ENCODE measurements at places on chromosomes 1 and 21.

- peak; percentile 24 for DNase-seq
- H3K27ac ChIP-seq, result no peak overlapping the region
- H3K4me3 ChIP-seq, result no peak overlapping the region
- H3K27me3 ChIP-seq, result no peaks in the 10 kb centered on the region
- H3K4me1 ChIP-seq, result no peaks in the 10 kb centered on the region
These were observed 419.9 kb downstream of the PTPRU start for GRCh38 chr1:29655945-29656850.

DNA sequence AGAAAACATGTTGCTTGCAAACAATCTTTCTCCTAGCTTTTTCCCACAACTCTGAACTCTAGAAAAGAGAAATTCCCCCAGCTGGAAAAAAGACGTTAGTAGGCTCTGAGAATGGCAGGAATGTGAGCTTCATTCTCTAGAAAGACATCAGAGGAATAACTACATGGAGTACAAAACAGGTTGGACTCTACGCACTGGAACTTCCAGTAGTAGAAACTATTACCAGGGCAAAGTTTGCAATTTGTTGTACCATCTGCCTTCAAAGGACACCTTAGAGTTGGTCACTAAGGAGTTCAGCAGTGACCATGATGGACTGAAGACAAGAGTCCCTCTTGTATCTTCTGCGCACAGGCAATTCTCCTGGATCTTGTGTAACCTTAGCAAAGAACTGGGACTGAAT, 60.9 kb downstream of the SLC35D1 start:
- H3K36me3 ChIP-seq, result peaks cover 17% of the 10 kb centered on the region
- no peaks in the 10 kb centered on the region for H3K27me3 ChIP-seq
- no peak overlapping the region for H3K4me3 ChIP-seq
- no peak overlapping the region for H3K27ac ChIP-seq

DNA sequence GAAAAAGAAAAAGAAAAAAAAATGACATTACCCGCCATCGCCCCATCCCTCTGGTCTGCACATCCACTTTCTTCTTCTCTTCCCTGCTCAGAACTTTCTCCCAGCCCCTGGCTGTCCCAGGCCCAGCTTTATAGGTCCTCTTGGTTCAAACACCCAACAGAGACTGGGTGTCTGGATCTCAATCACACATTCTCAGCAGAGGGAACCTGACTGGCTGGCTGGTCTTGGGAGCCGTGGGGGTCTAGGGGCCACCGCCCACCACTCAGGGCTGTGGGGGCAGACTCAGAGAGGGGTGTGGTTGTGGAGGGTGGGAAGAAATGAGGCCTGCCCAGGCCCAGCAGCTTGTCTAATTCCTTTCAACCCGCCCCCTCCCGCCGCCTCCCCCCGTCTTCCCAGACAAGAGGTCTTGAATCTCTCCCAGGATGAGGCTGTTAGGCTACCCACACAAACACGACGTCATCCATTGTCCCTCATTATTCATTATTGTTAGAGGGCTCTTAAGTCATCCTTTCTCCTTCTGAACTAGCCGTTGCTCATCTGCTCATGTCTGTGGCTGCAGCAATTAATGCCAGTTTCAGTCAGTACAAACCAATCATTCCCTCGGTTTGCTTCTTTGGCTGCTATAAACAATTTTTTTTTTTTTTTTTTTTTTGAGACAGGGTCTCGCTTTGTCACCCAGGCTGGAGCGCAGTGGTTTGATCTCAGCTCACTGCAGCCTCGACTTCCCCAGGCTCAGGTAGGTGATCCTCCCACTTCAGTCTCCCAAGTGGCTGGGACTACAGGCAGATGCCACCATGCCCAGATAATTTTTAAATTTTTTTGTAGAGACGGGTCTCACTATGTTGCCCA, 40.6 kb upstream of the CLIC4 start:
- no peak for DNase-seq
- H3K4me3 ChIP-seq, result no peak overlapping the region
- no peaks in the 10 kb centered on the region for H3K36me3 ChIP-seq
- no peaks in the 10 kb centered on the region for H3K27me3 ChIP-seq
- peaks cover 16% of the 10 kb centered on the region for H3K4me1 ChIP-seq

DNA sequence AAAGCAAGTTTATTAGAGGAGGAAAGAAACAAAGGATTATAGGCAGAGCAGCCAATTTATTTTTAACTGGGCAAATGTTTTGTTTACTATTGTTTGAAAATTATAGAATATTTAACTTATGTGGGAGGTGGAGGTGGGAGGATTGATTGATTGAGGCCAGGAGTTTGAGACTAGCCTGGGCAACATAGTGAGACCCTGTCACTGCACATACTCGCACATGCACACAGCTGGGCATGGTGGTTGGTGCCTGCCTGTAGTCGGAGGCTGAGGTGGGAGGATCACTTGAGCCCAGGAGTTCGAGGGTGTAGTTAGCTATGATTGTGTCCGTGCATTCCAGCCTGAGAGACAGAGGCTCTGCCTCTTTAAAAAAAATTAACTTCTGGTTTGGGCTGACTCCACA, 6.7 kb downstream of the MAN1A2 start:
- peaks cover 23% of the 10 kb centered on the region for H3K4me1 ChIP-seq
- DNase-seq, result no peak
- H3K27ac ChIP-seq, result no peak overlapping the region
- H3K36me3 ChIP-seq, result no peaks in the 10 kb centered on the region
- no peaks in the 10 kb centered on the region for H3K27me3 ChIP-seq
- no peak overlapping the region for H3K4me3 ChIP-seq

GRCh38 chr21:33817663-33818451, 97.7 kb downstream of the ATP5PO start:
- no peak overlapping the region for H3K4me3 ChIP-seq
- no peak overlapping the region for H3K27ac ChIP-seq
- peaks cover 49% of the 10 kb centered on the region for H3K36me3 ChIP-seq
- H3K4me1 ChIP-seq, result no peaks in the 10 kb centered on the region
- DNase-seq, result no peak

GRCh38 chr1:25232866-25233784, 823 bp upstream of the SYF2 start:
- peak overlapping the region; percentile 64 for H3K27ac ChIP-seq
- H3K4me1 ChIP-seq, result no peaks in the 10 kb centered on the region
- H3K36me3 ChIP-seq, result peaks cover 52% of the 10 kb centered on the region
- H3K27me3 ChIP-seq, result no peaks in the 10 kb centered on the region
- DNase-seq, result peak; percentile 87

GRCh38 chr1:35287807-35288640, 19.5 kb downstream of the ZMYM4 start:
- peaks cover 3% of the 10 kb centered on the region for H3K27me3 ChIP-seq
- peaks cover 14% of the 10 kb centered on the region for H3K4me1 ChIP-seq

DNA sequence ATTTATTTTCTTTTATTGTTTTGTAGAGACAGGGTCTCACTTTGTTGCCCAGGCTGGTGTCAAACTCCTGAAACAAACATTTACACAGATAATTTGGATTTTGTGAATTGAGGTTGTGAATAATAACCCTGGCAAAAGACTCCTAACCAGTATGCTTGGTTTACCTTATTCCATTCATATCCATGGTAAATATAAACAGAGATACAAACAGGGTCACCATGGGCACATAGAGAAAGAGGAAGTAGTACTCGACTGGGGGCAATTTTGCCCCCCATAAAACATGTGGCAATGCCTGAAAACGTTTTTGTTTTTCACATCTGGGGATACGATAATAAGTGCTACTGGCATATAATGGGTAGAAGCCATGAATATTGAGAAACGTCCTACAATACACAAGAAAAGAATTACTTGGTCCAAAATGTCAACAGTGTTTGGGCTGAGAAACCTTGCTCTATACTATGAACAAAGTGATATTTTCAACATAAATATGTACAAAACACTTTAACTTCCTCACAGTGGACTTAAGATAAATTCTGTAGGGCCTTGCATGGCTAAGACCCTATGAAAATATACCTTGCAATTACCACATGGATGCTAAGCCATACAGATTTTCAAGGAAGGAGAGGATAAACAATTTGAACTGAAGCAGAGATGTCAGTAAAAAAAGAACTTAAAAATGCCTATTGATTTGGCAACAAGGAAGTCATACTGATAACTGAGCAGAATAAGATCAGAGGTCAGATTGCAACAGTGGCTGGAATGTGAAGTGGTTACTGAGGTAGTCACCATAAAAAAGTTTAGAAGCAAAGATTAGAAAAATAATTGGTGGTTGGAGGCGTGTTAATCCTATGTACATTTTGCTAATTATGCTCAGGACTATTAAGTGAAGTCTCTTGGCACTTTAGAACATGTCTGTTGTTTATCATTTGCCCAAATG, 27.4 kb upstream of the ASPM start:
- DNase-seq, result no peak
- H3K4me1 ChIP-seq, result no peaks in the 10 kb centered on the region
- no peaks in the 10 kb centered on the region for H3K27me3 ChIP-seq
- no peak overlapping the region for H3K27ac ChIP-seq

GRCh38 chr1:110285316-110285715, 53.9 kb upstream of the RBM15 start:
- no peaks in the 10 kb centered on the region for H3K27me3 ChIP-seq
- no peak for DNase-seq
- no peak overlapping the region for H3K4me3 ChIP-seq

- peaks cover 48% of the 10 kb centered on the region for H3K36me3 ChIP-seq
- H3K27me3 ChIP-seq, result no peaks in the 10 kb centered on the region
- H3K4me3 ChIP-seq, result no peak overlapping the region
- no peak for DNase-seq
- peaks cover 31% of the 10 kb centered on the region for H3K4me1 ChIP-seq
- H3K27ac ChIP-seq, result no peak overlapping the region
These were observed 32.8 kb downstream of the ARID1A start for GRCh38 chr1:26728645-26729044.

- peaks cover 42% of the 10 kb centered on the region for H3K4me1 ChIP-seq
- no peaks in the 10 kb centered on the region for H3K27me3 ChIP-seq
- peaks cover 52% of the 10 kb centered on the region for H3K36me3 ChIP-seq
- DNase-seq, result no peak
- H3K4me3 ChIP-seq, result no peak overlapping the region
- no peak overlapping the region for H3K27ac ChIP-seq
These were observed 11.8 kb upstream of the SFN start for GRCh38 chr1:26851106-26851684.

GRCh38 chr1:161013488-161014230, 7.3 kb downstream of the F11R start:
- peak overlapping the region; percentile 89 for H3K27ac ChIP-seq
- no peak overlapping the region for H3K4me3 ChIP-seq
- DNase-seq, result peak; percentile 95
- no peaks in the 10 kb centered on the region for H3K27me3 ChIP-seq
